ENCODE measurements at places on chromosomes 5 and 9.

DNA sequence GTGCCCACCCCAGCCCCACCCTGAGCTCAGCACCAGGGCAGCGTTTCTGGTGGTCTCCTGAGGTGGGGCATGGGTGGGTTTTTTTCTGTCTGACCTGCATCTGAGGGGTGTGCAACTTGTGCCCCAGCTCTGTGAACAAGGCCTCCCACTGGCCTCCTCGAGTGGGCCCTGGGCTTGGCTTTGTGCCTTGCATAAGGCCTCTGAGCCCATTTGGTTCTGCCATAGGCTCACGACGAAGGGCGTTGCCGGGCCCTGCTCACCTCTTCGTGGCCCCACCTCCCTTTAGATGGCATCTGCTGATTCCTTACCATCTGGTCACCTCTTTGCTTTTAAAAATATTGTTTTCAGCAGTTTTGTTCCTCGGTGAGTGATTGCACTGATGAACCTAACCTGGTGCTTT, 127.1 kb upstream of the COL5A1 start:
- no peak for DNase-seq

- no peak for DNase-seq
Measured at GRCh38 chr9:75039009-75039408, 10.9 kb upstream of the CARNMT1 start.

- DNase-seq: no peak
Measured at GRCh38 chr9:27142299-27142930, 33.4 kb downstream of the TEK start.

GRCh38 chr5:107485184-107485583, 185.6 kb downstream of the EFNA5 start:
- no peak for DNase-seq

DNA sequence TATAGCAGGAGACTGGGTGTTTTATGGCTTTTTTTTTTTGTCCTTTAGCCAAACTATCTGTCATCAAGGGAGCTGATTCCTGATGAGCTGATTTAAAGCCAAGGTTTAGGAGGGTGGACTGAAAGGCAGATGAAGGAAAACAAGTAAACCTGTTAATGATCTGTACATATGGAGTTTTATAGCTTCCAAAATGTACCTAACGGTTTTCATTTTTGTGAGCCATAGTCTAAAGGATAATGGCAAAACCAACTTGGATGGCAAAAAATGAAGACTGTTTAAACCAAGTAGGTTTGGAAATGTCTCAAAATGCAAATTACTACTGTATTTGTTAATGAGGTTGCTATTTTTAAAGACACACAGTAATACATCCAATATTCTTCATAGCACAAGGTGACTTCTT, 281.5 kb downstream of the YTHDC2 start:
- DNase-seq: no peak

GRCh38 chr5:175517824-175518450, 39.6 kb downstream of the SFXN1 start:
- peak; percentile 74 for DNase-seq

- DNase-seq: no peak
Measured at GRCh38 chr5:153813901-153814300, 224.8 kb downstream of the FAM114A2 start.

DNA sequence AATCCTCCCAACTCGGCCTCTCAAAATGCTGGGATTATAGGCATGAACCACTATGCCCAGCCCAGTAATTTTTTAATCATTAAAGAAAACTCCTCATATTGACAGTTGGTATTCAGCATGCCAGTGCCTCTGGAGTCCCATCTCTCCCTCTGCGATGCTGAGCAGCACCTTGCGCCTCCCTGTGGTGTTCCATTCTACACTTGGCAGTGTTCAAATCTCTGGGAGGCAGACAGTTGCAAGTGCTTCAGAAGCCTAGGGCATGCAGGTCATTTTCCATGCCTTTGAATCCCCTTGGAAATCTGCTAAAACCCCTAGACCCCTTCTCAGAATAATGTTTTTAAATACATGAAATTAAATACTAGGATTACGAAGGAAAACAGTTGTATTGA, 41.3 kb downstream of the GARNL3 start:
- no peak for DNase-seq

DNA sequence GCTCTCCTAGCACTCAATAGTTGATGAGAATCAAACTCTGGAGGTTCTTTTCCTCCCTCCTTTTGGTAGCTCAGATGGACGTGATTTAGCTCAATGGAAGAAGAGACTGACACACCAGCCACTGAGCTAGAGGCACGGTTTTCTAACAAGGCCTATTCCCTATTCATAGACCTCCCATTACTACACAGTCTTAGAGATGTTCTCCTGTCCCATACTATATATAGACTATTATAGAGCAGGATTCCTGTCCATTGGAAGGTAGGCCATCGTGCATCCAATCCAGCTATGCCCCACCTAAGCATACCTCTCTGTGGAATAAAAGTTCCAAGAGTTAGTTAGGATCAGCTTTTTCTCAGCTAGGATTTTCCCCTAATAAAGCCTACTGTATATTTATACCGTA, 30.3 kb upstream of the CTNNAL1 start:
- no peak for DNase-seq

- DNase-seq: no peak
Measured at GRCh38 chr5:178368274-178368673, 135.7 kb upstream of the PHYKPL start.

- DNase-seq: no peak
Measured at GRCh38 chr5:151005950-151006576, 14.3 kb upstream of the GPX3 start.

- no peak for DNase-seq
Measured at GRCh38 chr5:20656262-20656661, 668.3 kb upstream of the CDH18 start.

DNA sequence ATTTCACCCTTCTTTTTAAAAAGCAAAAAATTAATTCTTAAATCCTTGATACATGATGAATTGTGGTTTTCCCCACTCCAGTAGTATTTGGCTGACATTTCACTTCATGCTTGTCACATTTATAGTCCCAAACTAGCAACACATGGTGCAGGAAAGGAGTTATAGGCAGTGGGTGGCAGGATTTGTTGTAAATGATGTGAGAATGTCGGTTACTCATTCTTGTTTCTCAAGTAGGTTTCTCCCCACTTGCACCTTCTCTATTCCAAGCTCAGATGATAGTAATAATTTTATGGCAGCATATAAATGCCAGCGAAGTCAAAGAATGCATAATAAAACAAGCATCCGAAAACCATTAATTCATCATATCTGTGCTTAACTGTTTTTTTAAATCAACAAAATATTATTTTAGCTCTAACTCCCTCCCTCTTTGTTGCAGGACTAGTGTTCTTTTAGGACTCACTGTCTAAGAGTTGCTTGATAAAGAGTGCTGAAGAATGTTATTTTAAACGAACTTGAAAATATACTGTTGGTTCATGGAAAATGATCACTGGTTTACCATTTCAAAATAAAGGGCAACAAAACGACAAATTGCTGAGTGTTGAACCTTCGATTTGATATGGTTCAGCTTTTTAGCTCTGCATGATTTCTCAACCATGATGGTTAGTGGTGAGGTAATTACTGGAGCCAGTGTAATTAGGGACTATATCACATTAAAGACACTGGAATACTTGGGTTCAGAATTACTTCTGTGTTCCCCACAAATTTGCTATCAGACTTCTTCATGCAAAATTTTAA, 88.1 kb upstream of the ADAMTSL1 start:
- DNase-seq: no peak

DNA sequence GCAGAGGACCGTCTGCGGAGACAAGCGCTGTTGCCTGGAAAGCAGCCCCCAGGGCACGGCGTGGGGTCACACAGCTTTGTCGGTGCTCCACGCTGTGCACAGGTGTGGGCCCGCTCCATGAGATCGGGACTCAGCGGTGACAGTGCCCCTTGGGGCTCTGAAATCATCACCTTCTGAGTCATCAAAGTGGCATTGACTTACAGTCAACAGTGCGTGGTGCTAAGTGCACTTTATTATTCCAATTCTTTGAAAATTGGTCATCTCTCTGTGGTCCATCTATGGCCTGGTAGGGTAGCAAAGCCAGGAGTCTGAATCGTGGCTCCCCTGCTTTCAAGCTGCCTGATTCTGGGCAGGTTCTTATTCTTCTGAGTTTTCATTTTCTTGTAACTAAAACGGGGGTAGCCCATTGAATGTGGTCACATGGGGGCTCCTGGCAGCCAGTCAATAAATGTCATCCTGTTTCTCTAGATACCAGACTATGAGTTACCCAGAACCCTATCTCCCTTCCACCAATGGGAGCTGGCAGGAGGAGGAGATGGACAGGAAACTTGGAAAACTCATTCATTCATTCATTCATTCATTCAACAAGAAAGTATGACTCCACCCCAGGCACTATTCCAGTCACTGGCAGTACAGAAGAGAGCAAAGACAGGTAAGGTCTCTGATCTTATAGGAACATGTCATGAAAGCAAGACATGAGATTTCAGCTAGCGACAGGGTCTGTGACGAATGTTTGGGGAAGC, 20.3 kb upstream of the UNC5A start:
- DNase-seq: no peak

DNA sequence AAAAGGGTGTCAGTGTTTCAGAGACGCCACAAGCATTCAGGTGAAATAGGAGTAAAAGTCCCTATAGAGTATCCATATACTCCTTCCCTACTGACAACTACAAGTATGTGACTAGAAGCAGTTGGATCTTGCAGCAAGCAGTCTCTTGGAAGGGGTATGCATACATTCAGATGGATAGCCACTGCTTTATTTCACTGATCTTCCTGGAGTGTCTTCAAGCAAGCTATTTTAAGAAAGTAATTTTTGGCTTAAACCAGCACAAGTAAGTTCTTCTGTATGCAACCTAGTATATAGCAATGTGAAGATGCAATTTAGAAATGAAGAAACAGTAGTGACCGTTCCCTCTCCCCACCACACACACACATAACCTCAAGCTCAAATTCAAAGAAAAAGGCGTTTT, 446.8 kb upstream of the CDH18 start:
- DNase-seq: no peak

DNA sequence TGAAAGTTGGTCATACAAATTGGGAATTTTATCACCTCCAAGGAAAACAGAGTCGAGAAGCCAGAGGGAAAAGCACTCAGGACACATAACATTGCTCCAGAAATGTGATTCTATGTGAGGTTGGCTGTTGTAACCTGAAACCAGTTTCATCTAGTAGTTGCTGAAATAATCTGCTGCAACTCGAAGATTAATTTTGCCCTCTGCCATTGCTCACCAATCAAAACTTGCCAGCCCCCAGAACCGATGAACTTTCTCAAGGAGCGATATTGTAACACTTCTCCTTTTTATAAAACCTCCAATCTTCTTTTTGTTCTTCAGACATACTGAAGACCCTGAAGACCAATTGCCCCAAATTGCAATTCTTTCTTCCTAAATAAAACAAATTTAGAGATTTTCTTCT, 31.1 kb downstream of the C5orf58 start:
- no peak for DNase-seq

DNA sequence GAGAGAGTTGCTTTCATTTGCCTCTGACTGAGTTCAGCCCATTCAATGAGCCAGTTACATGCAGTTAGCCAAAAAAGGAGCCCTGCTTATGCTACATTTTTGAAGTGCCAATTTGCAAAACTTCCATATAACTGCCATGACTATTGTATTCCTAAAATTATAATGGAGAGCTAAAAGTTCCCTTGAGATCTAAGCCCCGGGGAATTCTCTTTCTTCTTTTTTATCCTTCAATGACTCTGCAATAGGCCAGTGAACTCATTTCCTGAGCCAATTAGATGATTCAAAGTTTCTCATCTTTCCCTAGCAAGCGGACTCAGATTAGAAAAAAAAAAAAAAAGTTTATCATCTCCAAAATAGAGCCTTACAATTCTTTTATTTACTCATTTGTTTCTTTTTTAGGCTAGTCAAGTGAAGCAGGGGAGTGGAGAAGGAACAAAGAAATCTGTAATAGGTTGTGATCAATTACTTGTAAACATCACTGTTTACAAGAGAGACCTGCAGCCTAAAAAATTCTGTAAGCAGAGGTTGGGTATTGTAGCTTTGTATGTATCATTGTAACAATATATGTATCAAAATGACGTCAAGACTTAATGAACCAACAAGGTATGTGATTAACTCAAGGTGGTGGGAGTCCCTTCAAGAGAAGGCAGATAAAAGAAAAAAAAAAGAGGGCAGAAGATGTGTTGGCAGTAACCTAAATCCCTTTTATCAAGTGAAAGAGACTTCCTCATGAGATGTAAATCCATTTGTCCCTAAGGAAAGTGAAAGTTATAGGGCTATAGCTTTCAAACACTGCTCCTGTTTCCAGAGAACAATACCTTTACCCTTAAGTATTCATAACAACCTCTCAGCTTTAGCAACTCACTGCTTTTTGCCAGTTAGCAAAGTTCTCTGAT, 48.7 kb upstream of the HOMER1 start:
- DNase-seq: no peak

DNA sequence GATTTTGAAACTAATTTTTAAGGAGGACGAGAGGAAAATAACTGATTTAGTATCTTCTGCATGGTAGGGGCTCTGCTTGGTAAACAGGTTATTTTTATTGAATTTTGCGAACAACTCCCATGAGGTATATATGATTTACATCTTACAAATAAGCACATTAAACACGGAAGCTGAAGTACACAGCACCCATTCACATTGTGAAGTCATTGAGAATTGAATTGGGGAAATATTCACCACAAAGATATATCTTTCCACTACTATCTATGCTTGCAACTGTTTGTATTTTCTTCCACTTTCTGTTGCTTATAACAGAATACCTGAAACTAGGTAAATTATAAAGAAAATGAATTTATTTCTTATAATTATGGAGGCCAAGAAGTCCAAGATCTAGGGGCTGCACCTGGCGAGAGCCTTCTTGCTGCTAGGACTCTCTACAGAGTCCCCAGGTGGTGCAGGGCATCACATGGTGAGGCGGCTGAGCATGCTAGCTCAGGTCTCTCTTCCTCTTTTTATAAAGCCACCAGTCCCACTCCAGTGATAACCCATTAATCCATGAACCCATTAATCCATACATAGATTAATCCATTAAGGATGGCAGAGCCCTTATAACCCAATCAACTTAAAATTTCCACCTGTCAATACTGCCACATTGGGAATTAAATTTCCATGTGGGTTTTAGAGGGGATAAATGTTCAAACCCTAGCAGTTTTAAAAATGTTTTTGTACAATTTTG, 79.0 kb upstream of the ZNF608 start:
- DNase-seq: no peak

Measured in stimulated activated CD4-positive, alpha-beta T cell treated with anti-CD3 and anti-CD28 coated beads, Interleukin-12 subunit alpha, Interleukin-12 subunit beta, amount 100 ng/mL, for 24 hours (primary cell).